ENCODE measurements at places on chromosomes 7 and 10. TPM values are rescaled to one million over a fixed set of nuclear protein-coding genes. Genes with fewer than 3 reads are reported as not detected.

The EXOSC1 gene
- total RNA-seq, result 47.4 TPM

The ZNF853 gene
- total RNA-seq, result under 0.01 TPM

The CAMK2B gene
- total RNA-seq, result not detected

The FAM25C gene
- total RNA-seq, result not detected

The HOXA9 gene
- total RNA-seq, result 19.5 TPM

The PIK3AP1 gene
- 0.36 TPM for total RNA-seq

The LIPN gene
- total RNA-seq, result not detected

The PPP1R3C gene
- total RNA-seq, result 73.4 TPM

The CDK5 gene
- 17.0 TPM for total RNA-seq

The SLC26A3 gene
- total RNA-seq, result not detected

The NUTM2A gene
- 0.72 TPM for total RNA-seq

The GDF2 gene
- not detected for total RNA-seq

The FGFR2 gene
- 13.8 TPM for total RNA-seq

The CLRN3 gene
- not detected for total RNA-seq

The LRRC61 gene
- total RNA-seq, result 1.8 TPM

The CPED1 gene
- 37.4 TPM for total RNA-seq

The IGF2BP3 gene
- 2.7 TPM for total RNA-seq

The ELMO1 gene
- 2.2 TPM for total RNA-seq

The EIF5AL1 gene
- total RNA-seq, result 0.72 TPM

The DNAJB12 gene
- total RNA-seq, result 48.0 TPM

The C7orf57 gene
- under 0.01 TPM for total RNA-seq

The SND1 gene
- total RNA-seq, result 257 TPM

The MKI67 gene
- 2.5 TPM for total RNA-seq

The ASB10 gene
- total RNA-seq, result not detected

The UPK3B gene
- 0.88 TPM for total RNA-seq

The LFNG gene
- total RNA-seq, result 21.0 TPM

The LRIT1 gene
- not detected for total RNA-seq

The SFTPA1 gene
- total RNA-seq, result not detected

The POM121 gene
- 5.6 TPM for total RNA-seq

All from osteoblast (primary cell).